ENCODE measurements at places on chromosomes 7 and 10.

- no peak for DNase-seq
Measured at GRCh38 chr7:118590107-118590506, 365.6 kb downstream of the ANKRD7 start.

GRCh38 chr10:27826369-27826768 is 80.8 kb upstream of the MKX start:
- no peak for DNase-seq

DNA sequence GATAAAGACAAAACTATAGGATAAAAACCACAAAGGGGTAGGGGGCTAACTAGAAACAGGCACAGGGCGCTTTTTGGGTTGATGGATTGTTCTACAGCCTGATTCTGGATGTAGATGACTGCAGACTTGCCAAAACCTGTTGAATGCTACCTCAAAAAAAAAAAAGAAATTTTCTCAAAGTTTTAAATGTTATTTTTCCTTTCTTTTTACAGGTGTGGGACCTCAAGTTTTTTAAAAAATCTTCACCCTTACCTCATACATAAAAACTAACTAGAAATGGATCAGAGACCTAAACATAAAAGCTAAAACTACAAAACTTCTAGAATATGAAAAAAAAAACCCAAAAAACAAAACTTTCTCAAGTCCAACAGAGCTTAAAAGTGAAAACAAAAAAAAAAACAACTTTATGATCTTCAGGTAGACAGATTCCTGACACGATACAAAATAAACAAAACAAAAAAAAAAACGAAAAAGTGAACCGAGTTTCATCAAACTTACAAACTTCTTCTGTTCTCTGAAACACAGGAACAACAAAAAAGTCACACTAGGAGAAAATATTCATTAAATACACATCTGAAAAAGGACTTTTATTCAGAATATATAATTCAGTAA is 14.9 kb downstream of the RHEB start:
- no peak for DNase-seq

GRCh38 chr10:48748573-48748972 is 63.9 kb downstream of the WDFY4 start:
- DNase-seq = no peak

DNA sequence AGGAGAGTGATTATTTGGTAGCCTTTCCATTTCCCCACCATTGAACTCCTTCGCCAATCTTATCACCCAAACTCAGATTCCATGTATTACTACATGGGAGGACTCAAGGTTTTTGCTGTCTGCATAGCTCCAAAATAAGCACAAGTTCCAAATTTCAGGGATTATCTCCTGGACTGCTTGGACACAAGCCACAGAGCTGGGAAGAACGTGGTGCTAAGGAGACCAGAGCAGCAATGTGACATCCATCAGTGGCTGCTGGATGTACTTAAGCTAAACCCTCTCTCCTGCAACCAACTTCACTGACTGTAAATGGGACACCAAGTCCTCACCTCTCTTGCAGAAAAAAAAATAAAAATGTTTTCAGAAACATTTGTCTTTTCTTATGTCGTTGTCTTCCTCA is 56.3 kb downstream of the NRP1 start:
- DNase-seq = no peak

DNA sequence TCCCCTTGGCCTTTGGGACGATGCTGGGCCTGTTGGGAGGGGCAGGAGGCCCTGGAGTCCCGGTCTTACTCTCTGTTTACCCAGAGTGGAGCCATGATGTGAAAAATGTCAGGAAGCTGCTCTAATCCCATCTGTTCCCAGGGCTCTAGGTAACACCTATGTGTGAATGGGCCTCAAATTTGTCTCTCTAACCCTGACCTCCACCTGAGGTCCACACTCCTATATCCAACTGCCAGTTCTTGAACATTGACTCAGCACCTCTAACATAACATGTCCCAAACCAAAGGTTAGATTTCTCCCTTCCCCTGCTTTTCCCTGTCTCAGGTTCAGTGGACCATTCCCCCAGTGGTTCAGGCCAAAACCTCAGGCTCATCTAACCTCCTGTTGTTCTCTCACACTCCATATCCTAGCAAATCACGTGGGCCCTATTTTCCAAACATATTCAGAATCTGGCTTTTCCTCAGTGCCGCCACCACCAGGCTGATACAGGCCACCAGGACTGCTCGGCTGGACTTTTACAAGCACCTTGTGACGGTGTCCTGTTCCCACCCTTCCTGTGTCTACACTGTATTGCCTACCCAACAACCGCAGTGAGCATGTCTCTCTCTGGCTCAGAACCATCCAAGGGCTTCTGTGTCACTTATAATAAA is 130.6 kb downstream of the ATXN7L1 start:
- DNase-seq = no peak

GRCh38 chr7:36894190-36894589 is 169.9 kb upstream of the AOAH start:
- no peak for DNase-seq

DNA sequence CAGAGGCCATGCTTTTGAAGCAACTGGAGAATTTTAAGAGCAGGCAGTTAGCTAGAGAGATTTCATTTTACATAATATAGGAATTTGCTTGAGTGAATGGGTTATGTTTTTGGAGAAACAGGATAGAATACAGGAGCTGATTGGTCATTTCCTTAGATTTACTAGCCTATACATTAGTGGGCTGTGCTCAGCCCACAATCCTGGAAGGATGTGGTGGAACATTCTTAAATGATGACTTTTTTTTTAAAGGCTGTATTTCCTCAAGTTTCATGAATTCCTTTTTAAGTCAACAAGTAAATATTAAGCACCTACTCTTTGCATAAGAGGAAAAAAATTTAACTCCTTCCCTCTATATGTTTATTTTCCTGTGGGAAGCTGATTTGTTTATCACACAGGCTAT is 314.4 kb upstream of the BMPER start:
- no peak for DNase-seq

GRCh38 chr7:150629347-150629746 is 2.8 kb downstream of the GIMAP6 start:
- DNase-seq = no peak

All from GM13976 (cell line).